ENCODE measurements at places on chromosomes 13 and 19. TPM values are rescaled to one million over a fixed set of nuclear protein-coding genes. Genes with fewer than 3 reads are reported as not detected.

GRCh38 chr19:44552324-44552723, 22.8 kb upstream of the CEACAM20 start:
- H3K27ac ChIP-seq: no peak overlapping the region
- H3K36me3 ChIP-seq: no peaks in the 10 kb centered on the region
- no peak overlapping the region for H3K4me3 ChIP-seq
- no peaks in the 10 kb centered on the region for H3K4me1 ChIP-seq
- DNase-seq: no peak

- H3K4me1 ChIP-seq: no peaks in the 10 kb centered on the region
- H3K4me3 ChIP-seq: no peak overlapping the region
- H3K27me3 ChIP-seq: no peaks in the 10 kb centered on the region
Measured at GRCh38 chr13:23146811-23147625, 33.8 kb upstream of the SGCG start.

Gene NUMBL
- total RNA-seq: 16.2 TPM

GRCh38 chr19:51493776-51494175, 7.8 kb downstream of the SIGLEC12 start:
- H3K27ac ChIP-seq: no peak overlapping the region
- no peak overlapping the region for H3K4me3 ChIP-seq
- H3K4me1 ChIP-seq: no peaks in the 10 kb centered on the region
- no peak for DNase-seq

GRCh38 chr19:37519890-37520289, 13.2 kb downstream of the ZNF793 start:
- H3K27me3 ChIP-seq: no peaks in the 10 kb centered on the region
- H3K36me3 ChIP-seq: peaks cover 51% of the 10 kb centered on the region
- DNase-seq: no peak
- H3K4me3 ChIP-seq: no peak overlapping the region

Gene ZNF415
- 15.5 TPM for total RNA-seq

- peaks cover 10% of the 10 kb centered on the region for H3K27me3 ChIP-seq
- no peaks in the 10 kb centered on the region for H3K36me3 ChIP-seq
- peak overlapping the region; percentile 25 for H3K27ac ChIP-seq
- no peak overlapping the region for H3K4me3 ChIP-seq
Measured at GRCh38 chr13:25502551-25502950, 130.8 kb downstream of the ATP8A2 start.

GRCh38 chr13:113598481-113598880, 13.9 kb downstream of the TFDP1 start:
- H3K4me1 ChIP-seq: no peaks in the 10 kb centered on the region
- peaks cover 38% of the 10 kb centered on the region for H3K36me3 ChIP-seq
- no peaks in the 10 kb centered on the region for H3K27me3 ChIP-seq
- H3K27ac ChIP-seq: no peak overlapping the region
- no peak overlapping the region for H3K4me3 ChIP-seq

Gene RFPL4A
- not detected for total RNA-seq

DNA sequence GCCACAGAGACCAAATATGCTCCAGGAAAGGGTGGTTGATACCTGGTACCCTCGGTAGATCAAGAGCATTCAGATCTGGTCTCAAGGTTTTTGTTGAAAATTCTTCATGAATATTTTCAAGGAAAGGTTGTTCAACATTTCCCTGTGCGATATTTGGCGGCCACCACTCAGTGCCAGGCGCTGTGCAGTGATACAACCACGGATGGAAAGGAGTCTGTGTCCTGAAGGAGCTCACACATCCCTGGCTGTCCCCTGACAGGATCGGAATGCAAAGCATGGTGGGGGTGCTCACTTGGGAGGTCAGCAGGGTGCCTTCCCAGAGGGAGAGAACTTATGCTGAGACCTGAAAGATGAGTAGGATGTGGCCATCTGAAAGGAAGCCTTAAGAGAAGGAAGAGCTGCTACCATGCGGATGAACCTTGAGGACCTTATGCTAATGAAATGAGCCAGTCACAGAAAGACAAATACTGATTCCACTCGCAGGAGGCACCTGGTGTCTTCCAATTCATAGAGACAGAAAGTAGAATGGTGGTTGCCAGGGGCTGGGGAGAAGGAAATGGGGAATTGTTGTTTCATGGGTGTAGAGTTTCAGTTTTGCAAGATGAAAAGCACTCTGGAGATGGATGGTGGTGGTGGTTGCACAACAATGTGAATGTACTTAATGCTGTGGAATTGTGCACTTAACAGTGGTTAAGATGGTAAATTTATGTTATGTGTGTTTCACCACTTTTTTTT, 41.6 kb downstream of the HSPH1 start:
- DNase-seq: no peak
- peaks cover 24% of the 10 kb centered on the region for H3K4me1 ChIP-seq
- H3K27ac ChIP-seq: no peak overlapping the region
- peaks cover 64% of the 10 kb centered on the region for H3K27me3 ChIP-seq

Gene KLF2
- total RNA-seq: 2.1 TPM

Gene NECTIN2
- 123 TPM for total RNA-seq

- peaks cover 21% of the 10 kb centered on the region for H3K4me1 ChIP-seq
- H3K36me3 ChIP-seq: peaks cover 4% of the 10 kb centered on the region
- H3K27ac ChIP-seq: no peak overlapping the region
- no peak overlapping the region for H3K4me3 ChIP-seq
- H3K27me3 ChIP-seq: no peaks in the 10 kb centered on the region
Measured at GRCh38 chr13:25738342-25739196, 313.2 kb downstream of the SHISA2 start.

Gene GRIN2D
- 0.45 TPM for total RNA-seq

- no peak overlapping the region for H3K4me3 ChIP-seq
- DNase-seq: no peak
- H3K27ac ChIP-seq: no peak overlapping the region
- no peaks in the 10 kb centered on the region for H3K36me3 ChIP-seq
Measured at GRCh38 chr19:30887042-30887441, 462.2 kb downstream of the TSHZ3 start.

- no peak overlapping the region for H3K27ac ChIP-seq
- H3K4me3 ChIP-seq: no peak overlapping the region
- DNase-seq: no peak
- H3K36me3 ChIP-seq: no peaks in the 10 kb centered on the region
- H3K4me1 ChIP-seq: peaks cover 12% of the 10 kb centered on the region
Measured at GRCh38 chr13:75073786-75074185, 408.2 kb downstream of the TBC1D4 start.
